Activated T-helper 2 cell treated with anti-CD3 and anti-CD28 coated beads, Interferon-gamma antibody, Interleukin-2, Interleukin-4, amounts not matched to agents 10 μg/mL and 5 μg/mL and 100 μg/mL, durations not matched to agents 14 hours and 24 hours and 36 hours (primary cell): ENCODE measurements at places on chromosomes 2 and 18. TPM values are rescaled to one million over a fixed set of nuclear protein-coding genes. Genes with fewer than 3 reads are reported as not detected.

DNA sequence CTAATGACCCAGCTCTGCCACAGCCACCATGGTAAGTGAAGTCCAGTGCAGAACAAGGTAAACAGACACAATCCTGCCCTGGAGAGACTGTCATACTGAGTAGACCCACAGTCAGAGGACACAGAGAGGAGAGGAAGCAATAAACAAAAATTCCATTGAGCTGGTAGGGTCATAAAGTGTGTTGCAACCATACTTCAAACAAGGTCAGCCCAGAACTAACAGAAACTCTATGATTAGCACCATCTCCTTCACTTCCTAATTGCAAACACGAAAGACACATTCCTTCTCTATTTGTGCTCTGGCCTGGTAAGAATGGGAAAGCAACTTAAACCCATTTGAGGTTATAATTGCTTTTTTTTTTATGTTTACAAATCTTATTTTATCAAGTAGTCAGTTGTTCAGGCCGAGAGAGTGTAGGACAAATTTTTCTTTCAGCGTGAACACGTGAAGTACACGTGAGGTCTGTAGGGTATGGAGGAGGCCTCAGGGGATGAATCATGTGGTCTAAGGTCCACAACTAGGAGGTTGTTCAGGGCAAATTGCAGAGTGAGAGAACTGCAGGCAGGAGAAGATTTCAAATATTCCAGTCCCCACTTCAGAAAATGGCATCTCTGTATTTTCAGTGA, 71.4 kb upstream of the GLS start:
- no peak for DNase-seq

The TMEM185B gene
- total RNA-seq: 38.7 and 39.3 TPM in 2 replicates

- peak; percentile 34 for DNase-seq
These were observed 159.4 kb downstream of the PIK3C3 start for GRCh38 chr18:42114310-42114943.

The TRABD2A gene
- 67.9 and 71.2 TPM in 2 replicates for total RNA-seq

DNA sequence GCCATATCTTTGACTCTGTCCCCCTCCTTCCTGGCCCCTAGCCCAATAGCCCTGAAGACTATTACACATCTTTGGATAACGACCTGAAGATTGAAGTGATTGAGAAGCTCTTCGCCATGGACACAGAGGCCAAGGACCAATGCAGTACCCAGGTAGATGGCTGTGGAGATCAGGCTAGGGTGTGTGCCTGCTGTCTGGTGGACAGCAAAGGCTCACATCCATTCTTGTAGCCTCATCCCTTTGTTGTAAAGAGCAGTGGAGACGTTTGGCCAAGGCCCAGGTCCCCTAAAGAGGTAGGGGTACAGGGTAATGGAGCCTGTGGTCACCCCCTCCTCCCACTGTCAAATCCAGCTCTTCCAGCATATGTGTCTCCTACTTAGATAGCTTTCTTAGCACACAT, 81.4 kb downstream of the EPAS1 start:
- no peak for DNase-seq

DNA sequence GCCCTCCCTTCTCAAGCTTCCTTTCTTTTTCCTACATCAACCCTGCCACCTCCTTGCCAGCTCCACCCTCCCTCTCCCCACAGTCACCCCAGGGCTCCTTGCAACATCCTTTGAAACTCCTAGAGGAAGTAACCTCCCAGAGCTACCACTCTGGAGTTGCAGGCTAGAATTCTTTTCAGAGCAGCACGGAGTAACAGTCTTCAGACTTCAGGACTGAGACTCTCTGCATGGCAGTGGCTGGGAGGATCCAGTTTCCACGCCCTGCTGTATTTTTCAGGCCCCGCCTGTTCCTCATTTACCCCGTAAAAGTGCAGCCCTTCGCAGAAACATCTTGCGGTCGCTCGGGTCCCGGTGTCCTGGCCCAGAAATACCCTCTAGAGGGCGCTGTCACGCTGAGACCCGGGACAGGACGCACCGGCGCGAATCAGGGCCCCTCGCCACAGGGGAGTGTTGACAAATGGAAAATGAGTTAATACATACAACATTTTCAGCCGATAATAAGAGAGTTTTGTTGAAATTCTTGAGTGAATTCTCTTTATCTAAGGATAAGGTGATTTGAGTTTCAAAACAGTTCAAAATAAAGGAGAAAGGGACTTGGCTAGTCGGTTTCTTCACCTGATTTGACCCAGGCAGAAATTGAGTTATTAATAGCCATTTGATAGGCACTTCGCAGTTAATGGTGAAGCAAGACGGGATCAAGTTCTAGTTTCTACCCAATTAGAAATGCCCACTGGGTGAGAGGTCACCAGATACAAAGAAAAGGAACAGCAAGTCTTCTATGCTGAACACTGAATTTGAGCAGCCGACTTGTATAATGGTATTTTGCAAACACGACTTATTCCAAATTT, 18.5 kb upstream of the NTSR2 start:
- DNase-seq: peak; percentile 82

The TUBA3D gene
- not detected in 2 replicates for total RNA-seq

The SLC11A1 gene
- total RNA-seq: 0.18 and 0.21 TPM in 2 replicates

The SULT1C3 gene
- total RNA-seq: not detected in 2 replicates

GRCh38 chr18:36301884-36302283, 4.4 kb downstream of the FHOD3 start:
- DNase-seq: no peak

The PJVK gene
- 1.7 and 2.0 TPM in 2 replicates for total RNA-seq

DNA sequence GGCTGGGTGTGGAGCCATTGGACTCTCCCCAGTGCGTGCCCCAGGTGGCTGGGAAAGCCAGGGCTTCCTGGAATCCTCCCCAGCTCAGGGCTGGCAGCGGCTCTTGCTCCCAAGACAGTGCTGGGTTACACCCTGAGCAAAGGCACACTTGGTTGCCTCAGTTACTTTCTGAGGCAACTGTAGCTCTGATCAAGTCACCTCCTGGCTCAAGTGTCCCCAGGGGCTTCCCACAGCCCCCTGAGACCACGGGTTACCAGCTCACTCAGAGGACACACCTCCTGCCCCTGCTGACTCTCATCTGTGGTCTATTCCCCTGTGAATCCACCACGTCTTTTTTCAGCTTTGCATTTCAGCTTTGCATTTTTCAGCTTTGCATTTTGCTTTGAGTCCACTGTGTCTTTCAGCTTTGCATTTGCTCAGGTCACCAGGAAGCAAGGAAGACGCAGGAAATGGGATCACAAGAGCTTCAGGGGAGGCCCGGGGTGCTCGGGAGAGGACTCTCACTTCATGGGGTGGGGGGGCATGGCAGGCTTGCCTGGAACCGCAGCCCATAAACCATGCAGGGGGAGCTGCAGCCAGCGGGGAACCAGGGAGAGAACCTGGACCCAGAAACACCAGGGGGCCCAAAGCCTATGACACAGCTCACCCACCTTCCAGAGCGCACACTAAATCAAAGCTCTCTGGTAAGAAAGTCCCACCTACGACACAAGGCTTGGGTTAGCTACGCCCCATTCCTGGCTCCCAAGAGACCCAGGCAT, 138.0 kb upstream of the ASB18 start:
- no peak for DNase-seq

DNA sequence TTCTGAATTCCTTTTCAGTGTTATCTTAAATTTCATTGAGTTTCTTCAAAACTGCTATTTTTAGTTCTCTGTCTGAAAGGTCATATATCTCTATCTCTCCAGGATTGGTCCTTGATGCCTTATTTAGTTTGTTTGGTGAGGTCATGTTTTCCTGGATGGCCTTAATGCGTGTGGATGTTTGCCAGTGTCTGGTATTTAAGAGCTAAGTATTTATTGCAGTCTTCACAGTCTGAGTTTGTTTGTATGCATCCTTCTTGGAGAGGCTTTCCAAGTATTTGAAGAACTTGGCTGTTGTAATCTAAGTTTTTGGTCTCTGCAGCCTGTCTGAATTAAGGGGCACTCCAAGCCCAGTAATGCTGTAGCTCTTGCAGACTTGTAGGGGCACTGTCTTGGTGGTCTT, 249.3 kb downstream of the ZNF385B start:
- no peak for DNase-seq

DNA sequence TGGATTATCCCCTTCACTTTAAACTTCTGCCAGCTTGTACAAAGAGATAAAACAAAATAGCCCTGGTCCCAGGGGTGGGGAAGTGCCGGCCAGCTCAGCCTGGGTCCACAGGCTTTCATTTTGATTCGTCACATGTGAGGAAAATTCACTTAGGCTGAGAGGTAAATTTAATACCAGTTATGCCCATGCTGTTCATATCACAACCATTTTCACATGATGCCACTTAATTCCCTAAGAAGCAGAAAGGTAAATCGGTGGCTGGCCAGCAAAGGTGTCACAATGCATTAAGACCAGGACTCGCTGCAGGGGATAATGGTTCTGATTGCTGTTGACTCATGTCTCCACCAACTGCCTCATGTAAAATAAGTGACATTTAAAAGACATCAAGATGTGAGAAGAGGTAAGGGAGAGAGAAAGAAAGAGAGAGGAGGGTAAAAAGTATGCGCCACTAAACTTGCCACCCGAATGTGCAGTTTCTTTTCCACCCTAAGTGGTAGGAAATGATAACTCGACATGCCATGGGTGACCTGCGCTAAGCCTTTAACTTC, 261.0 kb upstream of the SIX3 start:
- no peak for DNase-seq

GRCh38 chr2:182744490-182744889, 28.4 kb downstream of the DNAJC10 start:
- no peak for DNase-seq

The CHRNA1 gene
- not detected in 2 replicates for total RNA-seq

The NGEF gene
- 1.7 and 2.5 TPM in 2 replicates for total RNA-seq

DNA sequence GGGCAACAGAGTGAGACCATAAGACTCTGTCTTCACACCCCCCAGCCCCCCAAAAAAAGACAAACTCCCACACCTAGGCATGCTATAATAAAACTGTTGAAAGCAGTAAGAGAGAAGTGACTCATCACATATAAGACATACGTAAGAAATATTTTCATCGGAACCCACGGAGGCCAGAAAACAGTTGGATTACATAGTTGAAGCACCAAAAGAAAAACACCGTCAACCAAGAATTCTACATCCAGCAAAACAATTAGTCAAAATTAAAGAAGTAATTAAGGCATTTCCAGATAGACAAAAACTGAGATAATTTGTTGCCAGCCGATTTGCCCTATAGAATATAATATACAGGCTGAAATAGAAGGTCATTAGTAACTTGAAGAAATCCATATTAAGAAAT, 128.7 kb downstream of the VAPA start:
- DNase-seq: no peak

The FARSB gene
- total RNA-seq: 47.7 and 49.8 TPM in 2 replicates

DNA sequence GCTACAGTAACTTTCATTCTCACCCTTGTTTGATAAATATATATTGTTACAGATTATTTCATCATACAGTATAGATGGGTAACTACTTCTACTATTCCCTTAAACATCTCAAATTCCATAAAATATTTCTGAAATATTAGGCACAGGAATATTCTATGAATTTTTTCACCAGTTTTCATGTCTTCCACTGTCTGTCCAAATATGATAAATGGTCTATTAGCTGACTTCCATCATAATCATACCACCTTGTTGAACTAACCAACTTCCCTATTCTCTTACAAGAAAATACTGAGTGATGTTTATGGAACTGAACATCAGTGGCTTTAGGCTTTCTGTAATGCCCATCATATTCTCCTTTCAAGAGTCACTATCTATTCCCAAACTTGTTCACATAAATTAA, 82.4 kb downstream of the TRAPPC8 start:
- no peak for DNase-seq

GRCh38 chr2:45808294-45808800, 156.9 kb downstream of the PRKCE start:
- no peak for DNase-seq

DNA sequence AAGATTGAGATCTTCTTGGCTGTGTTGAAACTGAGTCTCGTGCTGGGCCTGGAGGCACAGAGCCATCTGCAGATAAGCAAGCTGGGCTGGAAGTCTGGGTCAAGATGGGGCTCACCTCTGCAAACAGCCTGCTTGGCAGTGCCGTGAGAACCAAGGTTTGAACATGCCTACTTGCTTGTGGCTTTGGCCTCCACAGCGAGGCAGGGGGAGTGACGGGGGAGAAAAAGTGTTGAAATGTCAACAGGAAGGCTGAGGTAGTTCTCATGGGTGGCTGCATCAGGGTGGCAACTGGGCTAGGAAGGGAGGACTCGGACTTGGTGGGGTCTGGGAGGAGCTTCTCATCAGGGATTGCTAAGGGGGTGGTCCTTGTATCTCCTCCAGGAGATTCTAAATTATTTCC, 99.7 kb downstream of the THNSL2 start:
- DNase-seq: no peak

DNA sequence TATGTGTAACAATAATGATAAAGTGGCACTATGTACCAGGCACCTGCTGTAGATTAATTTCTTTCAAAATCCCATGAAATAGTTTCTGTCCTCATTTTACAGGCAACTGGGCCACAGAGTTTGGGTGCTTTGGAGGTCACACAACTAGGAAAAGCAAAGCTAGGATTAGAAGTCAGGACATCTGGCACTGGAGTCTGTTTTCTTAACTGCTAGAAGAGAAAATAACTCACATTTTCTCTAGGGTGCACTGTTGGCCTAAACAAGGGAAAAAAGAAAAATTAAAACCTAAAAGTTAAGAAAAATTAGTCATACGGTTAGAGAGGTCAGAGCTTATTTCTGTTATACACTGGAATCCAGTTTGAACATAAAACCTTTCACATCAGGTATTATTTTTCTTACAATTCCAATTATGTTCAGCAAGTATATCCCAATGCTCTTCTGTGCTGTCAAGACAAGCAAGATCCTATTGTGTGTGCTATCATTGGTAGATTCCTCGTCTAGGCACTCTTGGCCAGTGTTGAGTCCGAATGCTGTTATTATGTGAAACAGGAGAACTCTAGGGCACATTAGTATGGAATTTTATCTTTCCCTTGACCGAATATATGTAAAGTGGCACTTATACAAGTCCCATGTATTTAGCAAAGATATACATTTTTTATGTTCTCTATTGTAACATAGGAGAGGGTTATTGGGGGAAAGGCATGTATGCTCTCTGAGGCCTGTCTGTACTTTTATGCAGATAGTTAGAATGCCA, 1.5 kb upstream of the OSGEPL1 start:
- DNase-seq: no peak
